Coronary artery (tissue), 2 donors: ENCODE measurements at places on chromosomes 5 and 9.

- no peak for DNase-seq
These were observed 85.1 kb upstream of the RAI14 start for GRCh38 chr5:34570721-34571676.

- no peak for DNase-seq
These were observed 164.3 kb downstream of the ENC1 start for GRCh38 chr5:74476046-74476818.

- no peak for DNase-seq
These were observed 349.9 kb downstream of the SH3GL2 start for GRCh38 chr9:17928768-17929167.

DNA sequence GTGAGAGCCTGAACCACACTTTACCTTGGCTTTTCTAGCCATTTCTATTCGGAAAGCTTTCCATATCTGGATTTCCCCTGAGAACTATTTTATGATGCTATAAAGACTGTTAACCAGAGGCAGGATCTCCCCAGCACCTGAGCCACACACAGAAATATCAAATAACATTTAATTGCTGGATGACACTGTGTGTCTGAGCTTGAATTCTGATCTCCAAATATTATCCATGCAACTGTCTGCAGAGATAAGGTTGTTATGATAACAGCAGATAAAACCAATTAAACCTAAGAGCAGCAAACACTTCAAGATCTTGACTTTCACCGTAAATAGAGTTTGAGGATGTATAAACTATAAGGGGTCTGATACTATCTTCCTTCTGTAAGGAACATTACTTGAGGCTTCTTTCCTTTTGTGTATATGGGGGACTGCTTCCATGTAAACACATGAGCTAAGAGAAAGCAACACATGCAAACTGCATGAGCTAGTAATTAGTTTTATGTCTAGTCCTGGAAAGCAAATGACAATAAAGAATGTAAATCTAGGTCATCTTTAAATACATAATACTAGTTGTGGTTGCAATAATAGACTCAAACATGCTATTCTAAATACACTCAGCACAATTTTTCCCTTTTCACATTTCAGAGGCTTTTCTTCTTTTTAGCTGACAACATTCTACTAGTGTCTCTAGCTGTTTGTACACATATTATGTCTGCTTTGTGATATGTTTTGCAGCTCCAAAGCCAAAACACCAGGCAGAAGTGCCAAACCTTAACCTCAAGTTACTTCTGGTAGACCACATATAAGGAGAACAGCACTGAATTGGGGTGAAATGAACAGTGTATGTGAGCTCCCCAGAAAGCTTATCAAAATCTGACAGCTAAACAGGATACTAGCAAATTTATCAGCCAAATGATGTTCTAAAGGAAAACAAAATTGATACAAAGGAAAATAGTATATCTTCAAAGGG is 136.5 kb downstream of the EFNA5 start:
- DNase-seq: no peak

- no peak for DNase-seq
These were observed 39.8 kb downstream of the TMEM215 start for GRCh38 chr9:32823101-32823500.

DNA sequence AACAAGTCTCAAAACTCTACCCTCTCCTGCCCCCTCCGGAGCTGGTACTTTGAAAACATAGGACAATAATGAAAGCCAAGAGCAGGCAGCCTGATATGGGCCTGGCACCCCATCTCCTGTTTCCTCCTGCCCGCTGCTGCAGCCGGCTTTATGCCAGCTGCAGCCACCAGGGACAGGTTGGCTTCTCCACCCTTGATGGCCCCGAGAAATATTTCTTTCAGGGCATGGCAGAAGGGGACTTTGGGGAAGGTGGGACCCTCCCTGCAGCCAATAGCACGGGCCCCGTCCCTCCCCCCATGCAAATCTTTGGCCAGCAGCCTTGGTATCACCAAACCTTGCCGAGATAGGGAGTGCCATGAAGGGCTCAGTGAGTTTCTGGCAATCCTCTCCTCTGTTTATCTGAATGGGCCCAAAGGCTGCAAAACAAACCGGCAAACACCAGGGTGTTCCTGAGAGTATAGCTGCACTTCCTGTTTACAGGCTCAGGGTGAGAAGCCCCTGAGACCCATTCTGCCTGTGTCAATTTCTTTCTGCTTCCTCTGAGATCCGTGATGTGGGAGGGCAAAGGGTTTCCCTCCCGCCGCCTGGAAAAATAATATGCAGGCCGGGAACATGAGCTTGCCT is 73.4 kb upstream of the BOD1 start:
- DNase-seq: no peak

DNA sequence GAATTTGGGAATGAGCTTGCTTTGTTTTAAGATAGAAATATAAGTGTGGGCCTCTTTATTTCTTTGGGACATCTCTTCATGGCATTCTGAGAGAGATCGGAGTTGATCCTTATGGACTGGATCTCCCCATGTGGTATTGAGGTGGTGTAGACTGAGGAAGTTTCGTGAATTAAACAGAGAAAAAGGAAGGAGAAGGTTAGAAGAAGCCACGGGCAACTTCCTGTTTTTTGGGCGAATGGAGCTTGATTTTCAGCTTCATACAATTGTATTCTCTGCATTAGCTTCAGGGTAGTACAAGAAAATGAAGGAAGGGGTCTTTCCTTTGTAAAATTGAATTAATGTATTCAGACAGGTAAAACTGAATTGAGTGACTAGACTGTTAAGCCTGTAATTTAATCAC is 70.5 kb upstream of the HMHB1 start:
- no peak for DNase-seq

GRCh38 chr5:100775533-100775855 is 127.6 kb downstream of the ST8SIA4 start:
- DNase-seq: no peak

- no peak for DNase-seq
These were observed 688.0 kb upstream of the CTNND2 start for GRCh38 chr5:12592228-12592627.

- DNase-seq: no peak
These were observed 122.1 kb upstream of the MAP3K1 start for GRCh38 chr5:56693220-56693579.

DNA sequence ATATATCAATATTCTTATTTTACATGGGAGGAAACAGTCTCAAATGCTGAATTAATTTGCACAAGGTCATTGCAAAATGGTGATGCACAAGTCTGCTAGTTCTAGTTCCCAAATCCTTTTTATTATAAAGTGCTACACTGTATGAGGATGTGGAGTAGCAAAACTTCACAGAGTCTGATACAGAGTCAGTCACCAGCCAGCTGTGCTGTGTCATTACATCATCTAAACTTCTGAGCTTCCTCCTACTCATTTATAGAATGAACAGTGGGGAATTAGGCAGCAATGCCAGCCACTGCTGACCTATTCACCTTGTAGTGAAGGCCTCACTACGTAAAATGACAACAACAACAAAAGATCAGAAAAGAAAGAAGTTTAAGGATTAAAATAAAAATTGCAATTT is 357.8 kb downstream of the TMEM167A start:
- no peak for DNase-seq

- DNase-seq: no peak
These were observed 107.5 kb downstream of the PBX3 start for GRCh38 chr9:125854553-125855275.

DNA sequence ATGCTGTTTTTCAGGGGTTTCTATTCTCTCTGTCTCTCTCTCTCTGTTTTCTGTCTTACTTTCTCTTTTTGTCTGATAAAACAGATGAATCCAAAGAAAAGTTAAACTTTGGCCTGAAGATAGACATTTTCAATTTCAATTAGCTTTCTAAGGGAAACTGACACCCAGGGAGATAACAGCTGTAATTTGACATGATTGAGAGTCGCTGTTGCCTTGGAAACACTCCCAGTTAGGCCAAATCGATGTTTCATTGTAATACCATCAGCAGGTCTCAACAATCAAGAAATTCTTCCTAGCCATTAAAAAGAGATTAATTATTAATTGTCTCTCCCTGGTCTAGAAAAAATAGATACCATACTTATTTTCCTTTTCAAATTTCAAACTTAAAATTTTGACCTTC is 53.0 kb downstream of the ENTREP1 start:
- no peak for DNase-seq

GRCh38 chr9:114811301-114811700 is 5.5 kb upstream of the TNFSF15 start:
- no peak for DNase-seq

DNA sequence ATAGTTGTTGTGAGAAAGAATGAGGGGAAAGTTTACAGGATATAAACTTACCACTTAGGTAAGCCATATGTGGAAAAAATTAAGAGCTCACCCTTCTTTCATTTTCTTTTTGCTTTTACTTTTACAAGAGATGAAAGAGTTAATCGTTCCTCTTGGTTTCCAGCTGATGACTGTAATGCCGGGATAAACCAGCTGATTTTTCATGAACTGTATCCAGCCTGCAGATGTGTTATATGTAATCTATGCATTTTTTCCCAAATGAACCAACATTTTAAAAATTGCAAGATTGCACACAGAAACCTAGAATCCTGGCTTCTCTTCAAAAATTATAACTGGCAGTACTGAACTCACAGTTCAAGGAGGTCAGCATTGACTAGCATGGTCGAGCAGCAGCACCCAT is 185.9 kb downstream of the GRIA1 start:
- DNase-seq: no peak
